ENCODE measurements at places on chromosomes 7 and 10.

DNA sequence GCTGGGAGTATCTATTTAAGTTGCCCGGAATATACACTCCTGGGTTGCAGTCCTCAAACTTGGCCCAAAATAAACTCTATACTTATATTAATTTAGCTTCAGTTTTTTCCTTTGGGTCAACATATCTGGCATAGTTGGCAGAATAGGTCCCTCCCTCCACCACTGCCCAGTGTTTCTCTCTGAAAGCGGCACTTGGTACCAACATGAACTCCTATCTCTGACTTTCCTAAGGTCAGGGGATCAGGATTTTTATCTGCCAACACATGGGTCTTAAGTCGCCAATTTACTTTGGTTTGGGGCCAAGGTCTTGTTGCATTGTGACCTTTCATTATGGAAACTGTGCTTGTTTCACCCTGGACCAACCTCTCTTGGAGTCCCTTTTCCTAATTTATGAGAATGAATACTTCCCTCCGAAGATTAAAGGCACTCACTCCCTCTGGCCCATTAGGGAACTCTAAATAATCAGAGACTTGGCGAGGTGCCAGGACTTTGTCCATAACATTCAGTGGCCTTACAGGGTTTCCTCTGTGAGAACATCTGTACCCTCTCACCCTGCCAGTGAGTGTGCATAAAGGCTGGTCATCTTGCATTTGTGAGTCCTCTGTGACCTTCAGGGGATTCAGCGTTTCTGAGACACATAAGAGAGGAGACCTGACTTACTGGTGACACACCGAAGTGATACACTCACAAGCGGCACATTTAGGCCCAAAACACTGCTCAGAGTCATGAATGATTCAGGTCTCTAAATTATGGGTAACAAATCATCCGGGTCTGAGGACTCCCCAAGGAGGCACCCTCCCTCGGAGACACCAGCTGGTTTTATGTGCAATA lies 19.7 kb upstream of the FKBP9 start:
- peak; percentile 38 for DNase-seq

- peak; percentile 81 for DNase-seq
Measured at GRCh38 chr10:114874827-114875411, 53.3 kb downstream of the FHIP2A start.

GRCh38 chr10:10330418-10330817 lies 687.3 kb upstream of the CELF2 start:
- no peak for DNase-seq

- DNase-seq = no peak
Measured at GRCh38 chr7:130615583-130615982, 53.0 kb downstream of the COPG2 start.

DNA sequence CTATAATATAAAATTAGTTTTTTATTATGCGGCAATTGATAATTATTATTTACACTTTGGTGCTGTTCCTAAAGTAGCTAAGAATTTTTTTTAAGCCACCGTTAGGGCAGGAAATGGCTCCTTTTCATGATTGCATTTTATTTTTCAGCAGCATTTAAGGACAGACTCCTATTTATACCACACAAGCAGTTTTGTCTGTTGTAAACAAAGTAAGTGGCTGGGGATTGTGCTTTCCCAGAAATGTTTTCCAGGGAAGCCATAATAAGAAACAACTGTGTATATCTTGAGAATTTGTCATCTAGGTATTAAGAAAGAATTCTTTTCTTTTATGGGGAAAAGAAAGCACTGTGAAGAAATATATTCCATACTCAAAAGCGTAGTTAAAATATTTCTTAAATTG lies 232.0 kb downstream of the VTI1A start:
- no peak for DNase-seq

Measured in Daoy (cell line).